Tibial artery (tissue), 4 donors: ENCODE measurements at places on chromosomes 6 and 20.

- DNase-seq: no peak
Observed at GRCh38 chr20:52676283-52676995, 295.7 kb upstream of the TSHZ2 start.

GRCh38 chr6:20939161-20939775 lies 405.0 kb downstream of the CDKAL1 start:
- DNase-seq: no peak

DNA sequence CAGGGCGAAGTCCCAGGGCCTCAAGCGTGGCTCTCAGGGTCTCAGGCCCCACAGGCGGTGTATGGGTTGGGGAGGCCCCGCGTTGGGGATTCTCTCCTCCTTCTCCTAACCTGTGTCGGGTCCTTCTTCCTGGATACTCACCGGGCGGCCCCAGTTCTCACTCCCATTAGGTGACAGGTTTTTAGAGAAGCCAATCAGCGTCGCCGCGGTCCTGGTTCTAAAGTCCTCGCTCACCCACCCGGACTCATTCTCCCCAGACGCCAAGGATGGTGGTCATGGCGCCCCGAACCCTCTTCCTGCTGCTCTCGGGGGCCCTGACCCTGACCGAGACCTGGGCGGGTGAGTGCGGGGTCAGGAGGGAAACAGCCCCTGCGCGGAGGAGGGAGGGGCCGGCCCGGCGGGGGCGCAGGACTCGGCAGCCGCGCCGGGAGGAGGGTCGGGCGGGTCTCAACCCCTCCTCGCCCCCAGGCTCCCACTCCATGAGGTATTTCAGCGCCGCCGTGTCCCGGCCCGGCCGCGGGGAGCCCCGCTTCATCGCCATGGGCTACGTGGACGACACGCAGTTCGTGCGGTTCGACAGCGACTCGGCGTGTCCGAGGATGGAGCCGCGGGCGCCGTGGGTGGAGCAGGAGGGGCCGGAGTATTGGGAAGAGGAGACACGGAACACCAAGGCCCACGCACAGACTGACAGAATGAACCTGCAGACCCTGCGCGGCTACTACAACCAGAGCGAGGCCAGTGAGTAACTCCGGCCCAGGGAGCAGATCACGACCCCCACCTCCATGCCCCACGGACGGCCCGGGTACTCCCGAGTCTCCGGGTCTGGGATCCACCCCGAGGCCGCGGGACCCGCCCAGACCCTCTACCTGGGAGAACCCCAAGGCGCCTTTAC lies at the start of gene HLA-G:
Gene HLA-G, plus strand, starts transcription at position 247 of the 892 bp plus-strand sequence. Its CDS starts 20 bp downstream, at position 267.
- no peak for DNase-seq

GRCh38 chr6:67952121-67952520 lies 683.0 kb upstream of the ADGRB3 start:
- no peak for DNase-seq

DNA sequence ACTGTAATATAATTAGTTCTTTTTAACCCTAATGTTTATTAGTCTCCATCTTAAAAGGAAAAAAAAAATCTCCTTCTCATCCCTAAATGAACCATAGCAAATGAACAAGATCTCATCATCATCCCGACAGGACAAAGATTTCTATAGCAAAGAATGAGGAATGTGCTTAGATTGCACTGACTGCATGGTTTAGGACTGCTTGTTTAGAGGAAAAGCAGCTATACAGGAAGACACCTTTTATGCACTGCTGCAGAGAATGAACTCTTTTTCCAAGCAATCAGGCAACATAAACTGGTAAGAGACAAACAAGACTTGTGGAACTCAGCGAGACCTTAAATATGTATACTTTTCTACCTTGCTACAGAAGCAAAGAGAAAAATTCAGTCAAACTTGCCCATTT lies 26.8 kb downstream of the CSNK2A1 start:
- DNase-seq: no peak

DNA sequence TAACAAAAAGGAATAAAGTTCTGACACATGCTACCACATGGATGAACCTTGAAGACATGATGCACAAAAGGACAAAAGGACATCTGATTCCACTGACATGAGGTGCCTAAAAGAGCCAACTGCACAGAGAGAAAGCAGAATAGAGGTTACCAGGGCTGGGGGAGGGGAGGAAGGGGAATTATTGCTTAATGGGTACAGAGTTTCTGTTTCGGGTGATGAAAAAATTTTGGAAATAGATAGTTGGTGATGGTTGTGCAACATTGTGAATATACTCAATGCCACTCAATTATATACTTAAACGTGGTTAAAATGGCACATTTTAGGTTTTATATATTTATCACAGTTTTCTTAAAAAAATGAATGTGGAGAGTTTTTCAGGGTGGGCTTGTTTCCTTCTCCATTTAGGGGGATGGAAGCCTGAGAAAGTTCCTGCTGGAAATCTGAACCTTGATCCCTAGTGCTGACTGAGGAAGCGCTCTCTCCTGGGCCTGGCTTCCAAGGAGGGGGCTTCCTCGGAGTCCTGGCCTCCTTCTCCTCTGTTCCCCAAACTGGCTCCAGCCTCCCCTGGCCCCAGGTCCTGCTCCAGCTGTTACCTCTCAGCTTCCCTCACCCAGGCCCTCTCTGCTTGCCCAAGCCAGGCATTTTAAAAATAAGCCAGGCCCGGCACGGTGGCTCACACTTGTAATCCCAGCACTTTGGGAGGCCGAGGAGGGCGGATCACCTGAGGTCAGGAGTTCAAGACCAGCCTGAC lies 79.2 kb downstream of the NOL4L start:
- no peak for DNase-seq

GRCh38 chr6:25717866-25718740 lies 36.4 kb upstream of the SLC17A4 start:
- no peak for DNase-seq
